Stimulated activated CD4-positive, alpha-beta T cell treated with anti-CD3 and anti-CD28 coated beads, Interleukin-2, amount 100 ng/mL, for 24 hours (primary cell): ENCODE measurements at places on chromosomes 4 and X.

DNA sequence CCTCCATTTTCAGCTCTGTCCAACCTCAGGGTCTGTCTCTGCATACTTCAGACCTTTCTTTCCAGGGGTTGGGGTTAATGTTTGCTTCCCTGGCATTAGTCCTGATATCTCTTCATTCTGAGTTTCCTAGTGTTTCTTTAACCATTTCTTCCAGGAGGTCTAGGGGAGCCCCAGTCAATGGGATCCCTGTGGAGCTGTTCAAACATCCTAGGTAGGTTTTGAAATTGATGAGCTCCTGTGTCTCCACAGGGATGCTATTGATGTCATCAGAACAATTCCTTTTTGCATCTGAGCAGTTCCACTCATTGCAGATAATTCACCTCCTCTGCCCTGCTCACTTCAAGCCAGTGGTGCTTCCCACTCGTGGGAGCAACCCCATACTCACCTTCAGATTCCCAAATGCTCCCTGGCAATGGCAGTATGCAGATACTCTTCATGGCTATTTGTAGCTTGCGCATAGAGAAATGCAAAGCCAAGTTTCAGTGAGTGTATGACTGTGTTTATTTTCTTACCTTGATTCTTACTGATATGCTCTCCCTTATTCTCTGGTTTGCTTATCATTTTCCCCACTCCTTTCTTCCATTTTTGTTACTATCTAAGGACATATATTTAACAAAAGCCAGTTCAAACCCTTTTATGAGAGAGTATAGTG is 33.7 kb upstream of the LIMCH1 start:
- DNase-seq: no peak

DNA sequence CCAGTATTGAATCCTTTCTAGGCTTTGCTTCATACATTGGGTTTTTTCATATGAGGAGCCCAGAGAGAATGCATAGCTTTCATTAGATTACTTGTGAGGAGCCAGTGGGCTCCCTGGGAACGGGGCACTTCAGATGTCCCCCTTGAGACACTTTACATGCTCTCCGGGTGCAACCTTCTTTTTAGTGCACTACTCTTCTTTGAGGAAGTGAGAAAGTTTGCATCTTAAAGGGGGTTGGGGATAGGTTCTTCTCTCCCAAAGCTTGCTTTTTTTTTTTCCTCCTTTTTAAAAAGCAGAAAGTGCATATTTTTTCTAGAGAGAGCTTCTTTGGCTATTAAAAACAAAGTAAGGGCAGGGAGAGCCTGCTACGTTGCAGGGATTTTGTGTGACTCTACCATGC is 4.3 kb downstream of the HADH start:
- DNase-seq: no peak

GRCh38 chrX:47595716-47596251 is 13.5 kb downstream of the TIMP1 start:
- no peak for DNase-seq

DNA sequence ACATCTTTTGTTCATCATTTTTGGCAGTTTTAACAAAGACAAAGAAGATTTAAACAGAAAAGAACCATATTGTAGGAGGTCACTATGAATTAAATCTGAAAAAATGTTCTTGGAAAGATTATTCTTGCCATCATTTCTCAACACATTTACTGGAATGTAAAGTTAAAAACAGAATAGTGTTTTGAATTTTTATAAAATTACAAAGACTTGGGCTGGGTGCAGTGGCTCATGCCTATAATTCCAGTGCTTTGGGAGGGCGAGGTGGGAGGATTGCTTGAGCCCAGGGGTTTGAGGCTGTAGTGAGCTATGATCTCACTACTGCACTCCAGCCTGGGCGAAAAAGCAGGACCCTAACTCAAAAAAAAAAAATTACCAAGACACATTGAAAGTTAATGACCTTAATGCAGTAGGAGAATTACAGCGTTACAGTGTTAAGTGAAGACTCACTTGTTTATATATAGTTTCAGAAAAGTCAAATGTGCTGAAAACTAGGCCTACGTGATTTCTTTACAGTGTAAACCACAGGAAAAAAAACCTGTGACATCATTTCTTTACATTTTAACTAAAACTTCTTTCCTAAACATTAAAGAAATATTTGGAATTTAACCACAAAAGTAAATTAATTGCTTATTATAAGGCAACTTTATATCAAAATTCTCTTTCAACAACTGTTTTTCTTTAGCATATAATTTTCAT is 7.9 kb downstream of the FAM13A start:
- DNase-seq: no peak

- DNase-seq: no peak
These were observed 176.4 kb downstream of the IL1RAPL2 start for GRCh38 chrX:104742355-104742754.

GRCh38 chr4:31545755-31546154 is 825.6 kb downstream of the PCDH7 start:
- DNase-seq: no peak

DNA sequence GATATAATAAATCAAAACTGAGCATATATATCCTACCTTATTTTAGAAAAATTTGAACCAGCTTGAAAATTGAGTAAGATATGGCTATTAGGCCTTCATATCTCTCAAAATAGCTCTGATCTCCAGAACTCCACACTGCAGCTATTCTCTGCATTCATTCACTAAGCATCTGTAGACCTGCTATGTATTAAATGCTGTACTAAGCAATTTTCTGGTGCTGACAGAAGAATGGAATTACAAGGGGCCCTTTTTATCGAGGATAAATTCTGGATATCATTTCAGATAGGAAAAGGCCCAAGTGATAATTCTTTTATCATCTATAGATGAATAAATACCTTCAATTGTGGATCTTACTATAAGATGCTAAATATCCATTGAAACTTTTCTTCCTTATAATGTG is 1.9 kb downstream of the THAP6 start:
- DNase-seq: no peak

- no peak for DNase-seq
These were observed 95.6 kb downstream of the PHKA2 start for GRCh38 chrX:18888281-18888680.

DNA sequence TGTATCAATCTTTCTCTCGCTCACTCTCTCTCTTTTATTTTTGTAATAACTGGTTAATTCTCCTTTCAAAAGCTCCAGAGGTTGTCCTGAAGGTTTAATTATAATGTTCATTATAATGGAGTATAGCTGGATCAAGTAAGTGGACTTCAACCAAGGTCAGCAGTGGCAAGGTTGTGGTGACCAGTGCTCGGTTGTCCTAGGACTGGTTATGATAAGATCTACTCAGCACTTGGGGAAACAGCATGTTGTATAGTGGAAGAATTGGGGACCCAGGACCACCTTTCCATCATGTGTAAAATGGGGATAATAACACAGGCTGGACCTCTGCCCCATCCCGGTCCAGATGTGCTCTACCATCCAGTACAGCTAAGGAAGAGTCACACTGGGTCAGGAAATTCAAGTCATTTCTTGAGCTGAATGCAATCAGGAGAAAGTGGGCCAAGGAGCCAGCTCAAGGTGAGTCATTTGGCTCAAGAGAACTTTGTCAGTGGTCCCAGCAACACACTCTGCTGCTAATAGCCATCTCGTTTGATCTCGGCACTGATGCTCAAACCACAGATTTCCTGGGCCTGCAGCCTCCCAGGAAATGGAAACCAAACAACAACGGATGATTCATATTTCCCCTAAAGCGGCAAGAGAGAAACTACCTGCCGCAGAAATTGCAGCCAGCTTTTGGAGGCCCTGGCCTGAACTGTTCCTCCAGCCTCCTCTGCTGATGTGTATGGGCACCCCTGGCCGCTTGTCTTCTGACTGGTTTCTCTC is 123.6 kb upstream of the RBPJ start:
- peak; percentile 66 for DNase-seq

DNA sequence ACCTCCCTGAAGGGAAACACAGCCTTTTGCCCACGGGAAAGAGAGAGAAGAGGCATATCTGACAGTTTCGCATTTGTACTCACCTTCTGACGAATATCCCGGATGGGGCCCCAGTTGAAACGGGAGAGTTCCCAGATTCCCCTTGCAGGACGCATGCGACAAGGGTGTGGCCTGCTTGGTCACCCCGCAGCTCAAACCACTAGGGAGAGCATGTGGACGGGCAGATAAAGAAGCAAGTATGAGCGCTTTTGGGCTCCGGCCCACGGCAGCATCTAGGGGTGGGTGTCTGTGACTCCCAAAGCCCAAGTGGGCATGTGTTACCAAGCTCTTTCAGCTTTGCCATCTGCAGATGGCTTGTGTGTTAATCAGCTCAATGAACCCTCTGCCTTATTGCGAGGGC is 70.1 kb upstream of the MED14 start:
- no peak for DNase-seq

- DNase-seq: peak; percentile 52
These were observed 56.6 kb downstream of the TMEM131L start for GRCh38 chr4:153522802-153523094.

DNA sequence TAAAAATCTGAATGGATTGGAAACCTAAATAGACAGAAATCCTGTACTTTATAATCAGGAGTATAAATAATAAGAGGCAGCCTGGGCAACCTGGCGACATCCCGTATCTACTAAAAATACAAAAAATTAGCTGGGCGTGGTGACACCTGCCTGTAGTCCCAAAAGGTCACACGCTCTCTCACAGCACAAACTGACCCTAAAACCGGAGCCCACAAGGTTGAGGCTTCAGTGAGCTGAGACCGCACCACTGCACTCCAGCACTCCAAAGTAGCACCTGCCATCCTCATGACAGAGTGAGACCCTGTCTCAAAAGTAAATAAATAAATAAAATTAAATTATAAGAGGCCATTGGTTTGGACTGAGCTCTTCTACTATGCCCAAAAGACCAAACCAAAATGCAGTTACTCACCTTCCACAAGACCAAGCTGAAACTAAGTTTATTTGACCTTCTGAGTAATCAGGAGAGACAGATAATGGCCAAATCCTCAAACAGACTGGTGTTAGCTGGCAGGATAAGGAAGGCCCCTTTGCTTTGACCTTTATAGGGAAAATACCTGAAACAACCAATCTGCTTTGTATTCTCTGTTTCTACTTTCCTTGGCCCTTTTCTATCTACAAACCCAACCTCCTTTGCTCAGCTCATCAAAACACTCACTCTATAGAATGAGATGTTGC is 3.2 kb upstream of the GRSF1 start:
- DNase-seq: no peak

- DNase-seq: no peak
These were observed 231.7 kb downstream of the FBXW7 start for GRCh38 chr4:152304220-152304619.

- DNase-seq: no peak
These were observed 379.1 kb downstream of the AR start for GRCh38 chrX:67922966-67923365.

- no peak for DNase-seq
These were observed 313.3 kb upstream of the ACTRT1 start for GRCh38 chrX:128365492-128365891.

DNA sequence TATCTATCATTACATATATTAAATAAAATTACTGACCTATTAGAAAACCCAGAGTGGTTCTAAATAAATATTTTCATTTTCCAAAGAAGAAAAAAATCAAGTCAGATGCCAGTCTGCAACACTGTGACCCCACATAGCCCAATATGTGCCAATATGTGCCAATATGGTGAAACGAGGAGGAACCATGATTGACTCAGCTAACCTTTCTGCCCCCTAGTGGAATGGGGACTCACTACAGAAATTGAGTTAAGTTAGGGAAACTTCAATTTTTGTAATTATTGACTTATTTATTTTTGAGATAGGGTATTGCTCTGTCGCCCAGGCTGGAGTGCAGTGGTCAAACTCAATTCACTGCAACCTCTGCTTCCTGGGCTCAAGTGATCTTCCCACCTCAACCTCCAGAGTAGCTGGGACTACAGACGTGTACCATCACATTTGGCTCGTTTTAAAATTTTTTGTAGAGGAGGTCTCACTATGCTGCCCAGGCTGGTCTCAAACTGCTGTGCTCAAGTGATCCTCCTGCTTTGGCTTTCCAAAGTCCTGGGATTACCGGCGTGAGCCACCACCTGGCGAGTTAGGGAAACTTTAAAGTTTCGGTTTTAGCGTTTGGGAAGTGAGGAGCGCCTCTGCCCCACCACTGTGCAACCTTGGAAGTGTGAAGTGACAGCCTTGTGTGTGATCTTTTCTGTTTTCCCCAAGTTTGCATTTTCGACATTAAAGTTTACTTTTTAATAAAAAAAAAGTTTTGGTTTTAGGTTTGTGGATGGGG is 116.8 kb upstream of the SHISA3 start:
- no peak for DNase-seq

DNA sequence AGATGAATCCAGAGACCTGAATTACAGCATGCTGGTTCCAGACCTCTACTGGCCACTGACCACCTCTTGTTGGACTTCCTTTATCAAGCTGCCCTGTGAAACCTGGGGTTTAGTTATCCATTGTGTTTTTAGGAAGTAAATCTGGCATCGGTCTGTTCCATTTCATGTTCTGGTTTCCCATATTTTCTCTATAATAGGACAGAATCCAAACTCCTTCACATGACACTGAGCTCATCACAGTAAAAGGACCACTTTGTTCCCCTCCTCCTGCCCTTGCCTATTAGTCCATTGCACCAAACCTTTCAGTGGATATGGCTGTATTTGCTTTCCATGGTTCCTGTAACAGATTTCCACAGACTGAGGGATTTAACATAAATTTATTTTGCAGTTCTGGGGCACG is 4.0 kb downstream of the MFAP3L start:
- DNase-seq: no peak

- DNase-seq: no peak
These were observed 99.8 kb upstream of the RAI2 start for GRCh38 chrX:17960891-17961290.

GRCh38 chrX:97756879-97757278 is 873.2 kb downstream of the RPA4 start:
- no peak for DNase-seq

- DNase-seq: no peak
These were observed 1467.2 kb downstream of the RPA4 start for GRCh38 chrX:98350940-98351339.

DNA sequence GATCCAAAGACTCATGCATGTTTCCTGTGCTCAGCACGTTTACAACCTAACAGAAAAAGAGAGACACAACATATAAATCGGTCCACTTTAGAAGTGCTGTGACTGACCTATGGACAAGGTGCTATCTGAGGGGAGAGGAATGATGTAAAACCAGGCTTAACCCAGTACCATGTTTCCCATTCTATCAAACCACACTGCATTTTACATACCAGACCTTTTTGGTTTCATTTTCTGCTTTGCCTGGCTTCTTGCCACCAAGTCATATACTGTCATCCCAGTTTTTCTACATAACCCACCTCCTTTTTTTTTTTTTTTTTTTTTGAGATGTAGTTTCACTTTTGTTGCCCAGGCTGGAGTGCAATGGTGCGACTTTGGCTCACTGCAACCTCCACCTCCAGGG is 82.2 kb downstream of the KLF8 start:
- no peak for DNase-seq
